Osteoblast (primary cell): ENCODE measurements at places on chromosomes 2 and 18. TPM values are rescaled to one million over a fixed set of nuclear protein-coding genes. Genes with fewer than 3 reads are reported as not detected.

The PRKAG3 gene
- under 0.01 and 0.29 TPM in 2 replicates for total RNA-seq

The DSG4 gene
- total RNA-seq, result not detected in 2 replicates

The NEB gene
- 0.29 and 0.36 TPM in 2 replicates for total RNA-seq

The SMIM21 gene
- total RNA-seq, result not detected in 2 replicates

The COL5A2 gene
- total RNA-seq, result 632 and 879 TPM in 2 replicates
